ENCODE measurements at places on chromosomes 6 and 20. TPM values are rescaled to one million over a fixed set of nuclear protein-coding genes. Genes with fewer than 3 reads are reported as not detected.
A peak's percentile ranks its signal among the peaks of the same experiment; 100 is the strongest.

The CD2AP gene
- total RNA-seq: 32.7 TPM

The KHDC1 gene
- 7.0 TPM for total RNA-seq

The MLN gene
- total RNA-seq: not detected

The C20orf144 gene
- not detected for total RNA-seq

The SNAP91 gene
- 3.4 TPM for total RNA-seq

The RIPOR2 gene
- total RNA-seq: 1.1 TPM

The MYT1 gene
- total RNA-seq: 1.2 TPM

The KCNQ5 gene
- total RNA-seq: 0.09 TPM

The RNGTT gene
- 50.8 TPM for total RNA-seq

The ADISSP gene
- 42.8 TPM for total RNA-seq

The SSTR4 gene
- not detected for total RNA-seq

The NDUFAF4 gene
- 50.6 TPM for total RNA-seq

The ADGRB3 gene
- 1.5 TPM for total RNA-seq

The NEURL2 gene
- 1.2 TPM for total RNA-seq

- DNase-seq: peak; percentile 74
Observed at GRCh38 chr6:144644776-144645175, 359.6 kb downstream of the UTRN start.

DNA sequence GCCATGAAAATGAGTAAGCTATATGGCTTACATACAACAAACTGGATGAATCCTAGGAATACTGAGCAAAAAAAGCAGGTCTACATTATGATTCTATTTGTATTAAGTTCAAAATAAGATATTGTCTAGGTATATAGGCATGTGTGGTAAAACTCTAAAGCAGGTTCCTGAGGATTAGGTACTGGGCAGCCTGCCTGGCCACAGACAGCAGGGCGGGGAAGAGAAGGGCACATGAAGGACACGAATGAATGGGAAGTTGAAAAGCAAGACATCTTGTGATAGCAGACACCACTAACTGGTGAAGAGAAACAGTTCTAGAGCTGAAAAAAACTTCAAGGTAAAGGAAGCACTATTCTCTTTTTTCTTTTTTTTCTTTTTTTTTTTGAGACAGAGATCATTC, 72.6 kb upstream of the SLC4A11 start:
- no peak for DNase-seq

DNA sequence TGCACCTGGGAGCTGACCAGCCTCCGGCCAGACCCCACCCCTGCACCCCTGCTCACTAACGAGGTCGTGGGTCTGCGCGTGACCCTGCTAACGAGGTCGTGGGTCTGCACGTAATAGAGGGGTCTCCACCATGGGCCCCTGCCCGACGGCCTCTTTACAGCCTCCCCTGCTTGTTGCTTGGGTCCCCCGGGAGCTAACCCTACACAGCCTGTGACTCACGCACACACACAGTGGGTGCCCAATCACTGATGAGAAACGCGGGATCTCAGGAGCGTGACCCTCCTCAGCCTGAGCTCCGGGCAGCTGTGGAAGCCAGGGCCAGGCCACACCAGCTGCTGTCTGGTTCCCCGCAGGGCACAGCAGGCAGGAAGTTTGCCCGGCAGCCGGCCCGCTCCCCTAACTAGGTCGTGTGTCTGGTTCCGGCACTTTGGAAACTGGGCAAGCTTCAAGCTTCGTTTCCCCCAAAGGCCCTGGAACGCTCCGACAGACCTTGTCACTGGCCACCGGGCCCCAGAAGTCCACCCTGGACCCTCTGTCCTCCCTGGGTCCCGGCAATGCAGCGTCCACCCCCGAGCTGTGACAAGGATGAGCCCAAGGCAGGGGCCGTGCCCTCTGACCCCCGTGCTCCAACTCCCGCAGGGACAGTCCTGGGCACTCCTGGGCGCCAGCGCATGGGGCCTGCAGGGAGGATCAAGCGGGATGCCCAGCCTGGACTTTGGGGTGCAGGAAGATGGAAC, 767 bp downstream of the PTK6 start:
- DNase-seq: no peak

GRCh38 chr20:8431538-8432434, 299.7 kb downstream of the PLCB1 start:
- peak; percentile 9 for DNase-seq

DNA sequence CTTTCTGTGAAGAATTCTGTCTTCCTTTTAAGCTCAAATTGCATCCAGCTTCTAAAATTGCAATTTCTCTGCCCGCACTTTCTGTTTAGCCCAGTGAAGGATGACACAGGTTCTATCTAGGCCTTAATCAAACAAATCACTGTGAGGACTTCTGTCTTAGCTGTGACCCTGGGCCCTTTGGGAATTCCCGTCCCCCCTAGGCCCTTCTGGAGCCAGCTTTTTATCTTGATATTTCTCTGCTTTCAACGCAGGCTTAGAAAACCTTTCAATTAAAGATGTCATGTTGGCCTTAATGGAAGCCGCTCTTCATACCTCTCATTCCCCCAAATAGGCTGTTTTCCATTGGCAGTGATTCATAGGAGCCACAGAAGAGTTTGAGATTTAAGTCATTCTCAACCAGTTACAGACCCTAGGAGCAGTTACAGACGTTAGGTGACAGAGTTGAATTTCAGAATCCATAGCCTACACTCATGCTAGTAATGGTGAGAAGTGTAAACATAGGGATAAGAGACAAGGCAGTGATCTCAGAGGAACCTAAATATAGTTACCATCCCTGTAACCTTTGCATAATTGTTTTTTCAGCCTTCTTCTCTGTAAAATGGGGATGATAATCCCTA, 74.8 kb upstream of the FLRT3 start:
- DNase-seq: no peak

- no peak for DNase-seq
Observed at GRCh38 chr6:21193790-21194475, 399.6 kb upstream of the SOX4 start.

DNA sequence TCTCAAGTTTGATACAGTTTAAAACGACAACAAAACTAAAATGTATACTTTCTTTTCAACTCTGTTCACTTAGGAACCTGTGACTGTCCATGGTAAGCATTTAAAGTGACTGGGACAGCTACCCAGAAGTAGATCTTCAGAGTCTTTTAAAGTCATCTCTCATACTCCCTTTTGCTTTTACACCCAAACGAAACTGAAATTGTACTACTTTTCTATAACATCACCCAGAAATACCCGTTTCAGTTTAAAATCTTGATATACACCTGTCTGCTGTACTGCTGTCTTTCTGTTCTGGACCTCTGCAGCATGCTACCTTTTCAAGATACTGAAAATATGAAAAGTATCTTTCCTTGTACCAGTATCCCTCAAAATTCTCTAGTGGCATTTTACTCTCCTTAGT, 170.4 kb upstream of the THEMIS start:
- DNase-seq: no peak

- no peak for DNase-seq
Observed at GRCh38 chr20:41657655-41658054, 39.5 kb upstream of the CHD6 start.

DNA sequence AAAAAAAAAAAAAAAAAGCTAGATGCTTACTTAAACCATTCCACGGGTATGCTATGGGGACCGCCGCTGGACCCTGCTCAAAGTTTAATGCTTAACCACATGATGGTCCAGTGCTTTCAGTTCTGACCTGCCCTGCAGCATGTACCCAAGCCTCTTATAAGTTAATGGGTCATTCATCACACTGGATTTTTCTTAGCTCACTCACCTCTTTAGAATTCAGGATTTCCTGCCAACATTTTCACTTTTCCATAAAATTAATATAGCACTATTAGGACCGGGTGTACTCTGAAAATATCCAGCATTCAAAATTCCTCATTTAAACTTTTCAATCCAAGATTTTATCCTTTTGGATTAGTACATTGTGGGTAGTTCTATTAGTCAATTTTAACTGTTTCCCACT, 140.8 kb downstream of the ALDH8A1 start:
- DNase-seq: no peak

- no peak for DNase-seq
Observed at GRCh38 chr20:3685341-3685740, 3.5 kb upstream of the ADAM33 start.

- DNase-seq: no peak
Observed at GRCh38 chr6:11692451-11693376, 85.9 kb downstream of the ADTRP start.

DNA sequence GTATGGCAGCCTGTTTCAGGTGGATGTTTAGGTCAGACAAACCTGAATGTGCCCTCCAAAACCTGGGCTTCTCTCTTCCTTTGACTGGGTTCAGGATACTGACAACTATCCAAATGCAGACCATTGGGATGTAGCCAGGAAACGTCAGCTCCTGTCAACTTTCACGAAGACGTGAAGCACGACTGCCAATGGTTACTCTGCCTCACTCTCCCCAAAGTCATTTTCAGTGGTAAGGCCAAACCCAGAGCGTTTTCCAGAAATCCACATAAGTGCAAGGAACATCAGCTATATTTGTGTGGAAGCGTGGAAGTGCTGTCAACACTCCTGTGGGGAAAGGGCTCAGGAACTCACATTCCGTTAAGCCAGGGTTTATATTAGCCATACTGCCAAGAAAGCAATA, 20.1 kb upstream of the RCAN2 start:
- no peak for DNase-seq

GRCh38 chr20:35145141-35145564, 2.0 kb downstream of the EDEM2 start:
- DNase-seq: peak; percentile 75

DNA sequence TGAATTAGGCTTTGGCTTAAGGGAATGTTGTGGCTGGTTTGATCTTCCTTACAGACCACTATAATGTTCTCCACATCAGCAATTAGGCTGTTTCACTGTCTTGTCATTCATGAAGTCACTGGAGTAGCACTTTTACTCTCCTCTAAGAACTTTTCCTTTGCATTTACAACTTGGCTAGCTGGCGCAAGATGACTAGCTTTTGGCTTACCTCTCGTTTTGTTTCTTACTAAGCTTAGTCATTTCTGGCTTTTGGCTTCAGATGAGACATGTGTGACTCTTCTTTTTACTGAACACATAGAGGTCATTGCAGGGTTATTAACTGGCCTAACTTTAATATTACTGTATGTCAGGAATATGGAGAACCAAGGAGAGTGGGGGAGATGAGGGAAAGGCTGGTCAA, 143.2 kb downstream of the PTCHD4 start:
- no peak for DNase-seq

DNA sequence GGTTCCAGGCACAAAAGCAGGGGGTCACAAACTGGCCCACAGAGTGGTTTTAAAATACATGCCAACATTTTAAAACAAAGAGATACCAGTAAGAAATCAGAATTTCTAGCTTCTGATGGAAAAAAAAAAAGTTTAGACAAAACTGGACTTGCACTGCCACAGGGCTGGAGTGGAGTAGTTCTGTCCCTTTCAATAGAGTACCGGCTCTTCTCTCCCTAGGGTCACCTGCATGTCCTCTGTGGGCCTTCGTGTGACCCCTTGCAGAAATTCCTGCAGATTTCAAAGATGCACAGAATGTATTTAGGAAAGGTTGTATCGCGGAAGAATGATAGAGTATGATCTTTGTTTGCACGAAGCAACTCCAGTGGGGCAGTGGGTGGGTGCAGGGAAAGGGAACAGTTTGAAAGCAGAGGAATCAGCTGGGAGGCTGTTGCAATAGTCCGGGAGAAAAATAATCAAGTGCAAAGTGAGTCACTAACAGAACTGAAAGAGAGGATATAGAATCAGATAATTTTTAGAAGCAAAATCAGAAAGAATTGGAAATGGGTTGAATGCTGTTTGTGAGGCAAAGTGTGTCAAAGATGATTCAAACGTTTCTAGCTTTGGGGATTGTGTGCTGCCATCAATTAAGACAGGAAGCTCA, 97.3 kb upstream of the STXBP5 start:
- DNase-seq: no peak

DNA sequence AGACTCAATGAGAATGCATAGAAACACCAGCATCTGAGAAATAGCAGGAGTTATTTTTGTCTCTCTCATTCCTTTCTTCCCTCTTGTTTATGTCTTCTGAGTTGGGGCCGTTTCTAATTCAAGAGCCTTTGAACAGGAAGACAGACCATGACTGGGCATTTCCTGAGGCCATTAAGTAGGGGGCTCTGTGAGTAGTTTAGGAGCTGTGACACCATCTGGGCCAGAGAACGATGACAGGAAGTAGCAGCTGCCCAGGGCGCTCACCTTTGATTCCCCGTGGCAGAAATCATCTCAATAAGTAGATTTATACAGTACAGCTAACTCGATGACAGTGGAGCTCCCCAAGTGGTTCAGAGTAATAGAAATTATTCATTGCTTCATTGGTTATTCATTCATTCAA, 298.4 kb upstream of the PLN start:
- DNase-seq: no peak

- DNase-seq: no peak
Observed at GRCh38 chr6:71091956-71092355, 135.1 kb upstream of the B3GAT2 start.

GRCh38 chr6:26211963-26212362, 124.7 kb downstream of the HFE start:
- DNase-seq: no peak

- DNase-seq: no peak
Observed at GRCh38 chr6:135568379-135568778, 70.8 kb upstream of the AHI1 start.

DNA sequence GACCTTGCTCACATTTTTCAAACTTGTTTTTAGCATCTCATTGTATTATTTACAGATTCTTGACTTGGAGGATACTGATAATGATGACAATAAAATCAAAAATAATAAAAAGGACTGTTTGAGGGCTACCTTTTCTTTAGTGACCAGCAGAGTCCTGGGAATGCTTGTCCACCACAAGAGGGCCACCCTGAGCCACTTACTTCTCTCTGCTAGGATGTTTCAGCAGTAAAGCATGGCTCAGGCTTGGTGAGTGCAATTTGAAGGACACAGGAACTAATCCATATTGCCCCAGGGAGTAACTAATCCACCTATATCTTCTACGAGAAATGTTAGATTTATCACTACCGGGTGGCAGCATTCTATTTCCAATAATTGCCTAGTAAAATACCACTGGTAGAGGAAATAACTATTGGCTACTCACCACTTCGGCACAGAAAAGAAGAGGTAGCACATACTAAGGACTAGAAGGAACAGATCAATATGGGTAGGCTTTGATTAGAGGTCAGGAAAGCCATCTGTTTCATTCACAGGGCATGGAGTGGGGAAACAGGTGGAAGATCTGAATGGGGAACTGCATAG, 5.8 kb upstream of the KIAA0408 start:
- peak; percentile 75 for DNase-seq

DNA sequence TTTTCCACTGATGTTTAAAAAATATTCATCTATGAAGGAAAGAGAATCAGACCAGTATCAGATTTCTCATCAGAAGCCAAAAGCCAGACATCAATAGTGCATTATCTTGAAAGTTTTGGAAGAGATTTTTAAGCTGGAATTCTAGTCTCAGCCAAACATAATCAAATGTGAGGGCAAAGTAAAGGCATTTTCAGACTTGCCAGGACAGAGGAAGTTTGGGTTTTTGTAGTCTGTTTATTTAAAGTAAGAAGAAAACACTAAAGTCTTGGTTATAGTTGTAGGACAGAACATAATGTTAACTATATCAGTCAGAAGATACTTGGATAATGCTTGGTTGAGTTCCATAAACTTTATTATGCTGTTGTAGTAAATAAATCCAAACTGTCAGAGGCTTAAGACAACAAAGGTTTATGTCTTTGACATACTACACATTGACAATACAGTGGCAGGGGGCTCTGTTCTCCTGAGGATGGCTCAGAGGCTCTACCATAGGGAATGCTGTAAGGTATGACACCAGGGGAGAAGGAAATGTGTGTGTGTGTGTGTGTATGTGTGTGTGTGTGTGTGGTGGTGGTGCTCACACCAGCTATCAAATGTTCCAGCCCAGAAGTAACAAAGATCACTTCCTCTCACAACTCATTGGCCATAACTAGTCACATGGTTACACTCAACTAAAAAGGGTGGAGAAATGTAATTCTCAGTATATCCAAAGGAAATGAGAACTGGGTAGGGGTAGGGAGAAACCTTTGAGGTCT, 26.7 kb upstream of the YWHAB start:
- DNase-seq: no peak

GRCh38 chr20:45112754-45113153, 2.2 kb downstream of the WFDC5 start:
- DNase-seq: no peak

Measured in neural progenitor cell (in vitro differentiated cells).